MG63 (cell line): ENCODE measurements at places on chromosomes 12 and 14. TPM values are rescaled to one million over a fixed set of nuclear protein-coding genes. Genes with fewer than 3 reads are reported as not detected.

Gene ISCA2
- total RNA-seq, result 12.7 and 31.6 TPM in 2 replicates

Gene TMTC2
- total RNA-seq, result 1.8 and 2.2 TPM in 2 replicates

Gene TMTC1
- total RNA-seq, result 9.5 and 10.2 TPM in 2 replicates

Gene TBX3
- total RNA-seq, result 7.1 and 7.7 TPM in 2 replicates

Gene NUAK1
- total RNA-seq, result 1.9 and 4.9 TPM in 2 replicates

Gene CD69
- not detected in 2 replicates for total RNA-seq

Gene ADAM21
- 0.49 and 1.7 TPM in 2 replicates for total RNA-seq

Gene USP44
- 0.27 TPM in 1 of 2 replicates, not detected in the other for total RNA-seq

Gene KCNC2
- not detected in 2 replicates for total RNA-seq

Gene ALX1
- total RNA-seq, result 1.2 and 4.0 TPM in 2 replicates

Gene GDF3
- total RNA-seq, result not detected in 2 replicates

Gene IRAK3
- total RNA-seq, result 2.3 and 4.6 TPM in 2 replicates

Gene CD4
- total RNA-seq, result not detected in 2 replicates

Gene KCNJ8
- not detected in 2 replicates for total RNA-seq

Gene PRH2
- total RNA-seq, result not detected in 2 replicates

Gene HRK
- total RNA-seq, result 0.16 TPM in 1 of 2 replicates, not detected in the other

Gene ETNK1
- total RNA-seq, result 8.5 and 11.0 TPM in 2 replicates

Gene RPL36AL
- total RNA-seq, result 110 and 159 TPM in 2 replicates

Gene PDE3A
- total RNA-seq, result 0.03 and 0.25 TPM in 2 replicates

Gene PLEKHD1
- total RNA-seq, result not detected in 2 replicates
